Regular cardiac myocyte (primary cell): ENCODE measurements at places on chromosomes 13 and 19. TPM values are rescaled to one million over a fixed set of nuclear protein-coding genes. Genes with fewer than 3 reads are reported as not detected.

SHISA7 gene
- total RNA-seq: not detected in 2 replicates

SLC10A2 gene
- total RNA-seq: not detected in 2 replicates

PRR36 gene
- total RNA-seq: under 0.01 TPM in 1 of 2 replicates, not detected in the other

IZUMO4 gene
- total RNA-seq: 0.58 and 0.85 TPM in 2 replicates

SPACA7 gene
- total RNA-seq: not detected in 2 replicates

CYP2A7 gene
- not detected in 2 replicates for total RNA-seq

TTC9B gene
- total RNA-seq: not detected in 2 replicates
